C1 segment of cervical spinal cord (tissue), 14 donors: ENCODE measurements at places on chromosomes 12 and 14.

DNA sequence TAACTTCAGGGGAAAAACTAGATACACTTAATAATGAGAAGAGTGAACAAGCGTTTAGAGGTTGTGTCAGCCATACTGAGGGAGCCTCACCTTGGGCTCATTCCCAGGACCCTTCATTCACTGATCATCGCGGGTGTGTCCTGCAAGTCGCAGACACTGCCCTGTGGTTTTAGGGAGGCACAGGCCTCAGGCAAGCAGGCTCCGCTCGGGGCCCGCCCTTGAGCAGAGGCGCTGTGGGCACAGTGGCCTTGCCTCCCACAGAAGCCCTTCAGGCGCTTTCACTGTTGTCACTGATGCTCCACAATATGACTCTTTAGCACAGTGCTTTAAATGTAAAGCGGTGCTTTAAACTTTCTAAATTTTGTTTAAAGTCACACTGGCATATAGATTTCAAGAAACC, 67.4 kb downstream of the DDX51 start:
- DNase-seq = no peak

DNA sequence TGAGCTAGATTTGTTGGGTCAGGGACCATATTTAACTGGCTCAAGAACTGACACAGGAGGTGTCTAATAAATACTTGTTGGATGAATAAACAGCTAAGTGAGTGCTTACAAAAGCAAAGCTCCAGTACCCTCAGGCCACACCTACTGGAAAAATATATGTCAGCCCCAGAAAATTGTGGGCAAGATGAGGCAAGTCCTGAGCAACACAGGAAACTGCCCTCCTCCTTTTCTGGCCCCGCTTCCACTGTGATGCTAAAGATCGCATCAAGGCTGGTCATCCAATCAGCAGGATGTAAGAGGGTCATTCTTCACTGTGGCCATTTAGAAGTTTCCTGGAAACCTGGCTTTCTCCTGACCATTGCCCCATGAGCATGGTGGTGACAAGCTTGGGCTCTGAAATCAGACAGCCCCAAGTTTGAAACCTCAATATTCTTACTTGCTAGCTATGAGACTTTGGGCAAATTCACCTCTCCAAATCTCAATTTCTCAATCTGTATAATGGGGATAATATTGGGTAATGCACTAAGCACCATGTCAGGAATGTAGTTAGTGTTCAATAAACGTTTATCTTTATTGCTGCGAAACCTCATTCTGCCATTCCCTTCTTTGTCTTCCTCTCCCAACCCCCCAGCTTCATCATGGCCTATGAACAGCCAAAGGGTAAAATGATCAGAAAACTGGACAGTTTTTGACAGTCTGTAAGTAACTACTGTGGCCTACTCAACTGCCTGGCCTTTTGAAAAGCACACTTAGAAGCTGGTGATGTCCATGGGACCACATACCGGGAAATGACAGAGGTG, 139.3 kb upstream of the PZP start:
- DNase-seq = no peak

GRCh38 chr14:96410119-96410518, 18.2 kb downstream of the AK7 start:
- no peak for DNase-seq

- DNase-seq = no peak
Observed at GRCh38 chr12:108782971-108783370, 51.7 kb upstream of the CORO1C start.

DNA sequence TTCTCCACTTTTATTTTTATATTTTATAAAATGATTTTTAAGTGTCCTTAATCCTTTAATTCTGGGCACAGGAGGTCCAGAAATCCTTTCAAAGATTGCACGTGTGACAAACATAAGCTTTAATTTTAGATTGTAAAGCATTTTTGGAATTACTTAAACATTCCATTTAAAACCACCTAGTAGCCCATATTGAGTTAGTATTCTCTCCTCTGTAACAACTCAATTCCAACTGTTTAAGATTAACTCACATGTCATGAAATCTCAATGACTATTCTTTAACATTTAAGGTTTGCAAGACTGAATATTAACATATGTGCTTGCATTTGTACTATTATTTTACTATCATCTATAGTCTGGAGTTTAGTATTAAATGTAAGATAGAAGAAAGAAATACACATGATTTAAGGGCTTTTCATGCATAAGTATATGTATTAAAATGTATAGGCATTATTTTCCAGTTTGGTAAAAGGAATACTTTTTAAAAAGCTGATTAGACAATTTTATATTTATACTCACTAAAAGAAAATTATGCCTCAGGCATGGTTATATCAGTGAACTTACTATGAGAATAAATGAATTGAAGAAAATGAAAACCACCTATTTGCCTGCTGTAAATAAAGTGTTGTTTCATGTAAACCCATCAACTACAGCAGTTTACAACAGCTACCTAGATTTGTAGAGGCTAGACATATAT, 776.9 kb downstream of the SLC6A15 start:
- no peak for DNase-seq

DNA sequence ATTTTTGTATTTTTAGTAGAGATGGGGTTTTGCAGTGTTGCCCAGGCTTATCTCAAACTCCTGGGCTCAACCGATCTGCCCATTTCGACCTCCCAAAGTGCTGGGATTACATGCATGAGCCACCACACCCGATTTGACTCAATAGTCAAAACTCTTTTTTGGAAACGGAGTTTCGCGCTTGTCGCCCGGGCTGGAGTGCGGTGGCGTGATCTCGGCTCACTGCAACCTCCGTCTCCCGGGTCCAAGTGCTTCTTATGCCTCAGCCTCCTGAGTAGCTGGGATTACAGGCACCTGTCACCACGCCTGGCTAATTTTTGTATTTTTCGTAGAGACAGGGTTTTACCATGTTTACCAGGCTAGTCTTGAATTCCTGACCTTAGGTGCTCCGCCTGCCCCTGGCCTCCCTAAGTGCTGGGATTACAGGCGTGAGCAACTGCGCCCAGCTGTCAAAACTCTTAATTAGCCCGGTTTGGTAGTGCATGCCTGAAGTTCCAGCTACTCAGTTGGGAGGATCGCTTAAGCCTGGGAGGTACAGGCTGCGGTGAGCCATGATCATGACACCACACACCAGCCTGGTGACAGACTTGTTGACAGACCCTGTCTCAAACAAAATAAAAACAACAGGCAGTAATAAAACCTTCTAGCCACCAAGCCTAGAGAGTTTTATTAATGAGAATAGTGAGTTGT, 12.4 kb downstream of the MED21 start:
- DNase-seq = no peak

DNA sequence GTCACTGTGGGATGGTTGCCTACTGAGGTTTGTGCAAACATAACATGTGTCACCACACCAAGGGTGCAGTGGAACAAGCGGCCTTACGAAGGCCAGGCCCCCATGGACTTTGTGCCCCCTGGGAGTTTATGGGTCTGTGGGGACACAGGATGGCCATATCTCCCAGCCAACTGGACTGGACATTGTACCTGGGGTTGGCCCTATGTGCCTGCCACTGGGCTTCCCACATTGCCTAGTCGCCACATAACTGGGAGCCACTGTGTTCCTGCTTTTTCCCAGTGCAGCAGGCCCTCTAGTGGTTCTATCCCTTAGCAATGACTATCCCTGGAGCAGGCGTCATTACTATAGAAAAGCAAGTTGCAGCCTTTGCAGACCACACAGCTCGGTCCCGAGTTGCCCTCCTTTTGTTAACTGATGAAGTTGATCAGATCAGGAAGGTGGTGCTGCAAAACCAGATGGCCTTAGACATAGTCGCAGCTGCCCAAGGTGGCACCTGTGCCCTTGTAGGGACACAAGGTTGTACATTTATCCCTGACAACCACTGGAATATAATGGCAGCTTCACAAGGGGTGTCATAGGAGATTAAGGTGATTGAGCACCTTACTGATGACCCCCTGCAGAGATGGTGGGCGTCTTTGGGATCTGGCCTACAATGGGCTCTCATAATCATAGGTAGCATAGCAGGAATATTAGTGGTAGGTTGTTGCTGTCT, 15.2 kb upstream of the RNASE12 start:
- no peak for DNase-seq

DNA sequence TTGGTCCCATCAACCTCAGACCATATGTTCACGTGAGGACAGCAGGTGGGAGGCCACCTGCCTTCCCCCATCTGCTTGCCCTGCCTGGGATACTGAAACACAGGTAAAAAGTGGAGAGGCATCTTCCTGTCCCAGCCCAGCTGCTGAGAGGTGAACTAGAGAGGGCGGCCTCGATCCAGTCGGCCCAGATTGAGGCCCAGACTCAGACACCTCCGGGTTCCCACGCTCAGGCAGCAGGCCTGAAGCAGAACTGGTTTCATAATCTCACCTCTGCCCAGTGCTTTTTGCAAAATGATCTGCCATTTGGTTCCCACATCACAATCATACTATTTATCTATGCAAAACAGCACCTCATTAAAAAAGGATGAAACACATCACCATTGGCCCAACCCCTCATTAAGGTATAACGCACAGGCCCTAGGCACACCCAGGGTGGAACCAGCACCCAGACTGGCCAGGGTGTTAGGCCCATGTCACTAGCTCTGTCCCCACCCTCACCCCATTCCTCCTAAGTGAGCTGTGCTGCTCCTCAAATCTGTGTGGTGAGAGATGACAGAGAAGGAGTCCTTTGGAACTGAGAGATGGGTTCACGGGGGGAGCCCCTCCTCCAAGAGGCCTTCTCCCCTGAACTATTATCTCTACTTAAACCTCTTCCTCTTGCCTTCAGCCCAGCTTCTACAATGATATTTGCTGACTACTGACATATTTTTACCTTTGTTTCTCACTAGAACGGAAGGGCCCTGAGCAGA, 81.1 kb downstream of the ZFP36L1 start:
- DNase-seq = no peak

- DNase-seq = no peak
Observed at GRCh38 chr14:103899316-103899715, 28.9 kb upstream of the TDRD9 start.

DNA sequence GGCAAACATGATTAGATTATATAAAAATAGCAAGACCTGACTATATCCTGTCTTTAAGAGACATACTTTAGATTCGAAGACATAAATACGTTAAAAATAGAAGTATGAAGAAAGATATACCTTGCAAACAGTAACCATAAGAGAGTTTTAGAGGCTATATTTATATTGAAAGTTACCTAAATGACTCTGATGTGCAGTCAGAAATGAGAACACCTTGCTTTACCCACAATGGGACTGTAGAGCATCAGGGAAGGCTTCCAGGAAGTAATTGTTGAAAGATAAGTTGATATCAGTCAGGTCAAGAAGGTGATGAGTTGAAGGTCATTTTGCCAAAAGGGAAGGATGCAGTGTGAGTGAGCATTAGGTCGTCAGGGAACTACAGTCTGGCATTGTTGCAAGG, 110.2 kb downstream of the NEDD1 start:
- no peak for DNase-seq

GRCh38 chr14:81166121-81166520, 54.6 kb downstream of the GTF2A1 start:
- DNase-seq = no peak

- DNase-seq = no peak
Observed at GRCh38 chr14:77950371-77951063, 150.6 kb downstream of the ADCK1 start.

GRCh38 chr12:126772171-126772864, 1494.7 kb upstream of the TMEM132C start:
- DNase-seq = no peak

DNA sequence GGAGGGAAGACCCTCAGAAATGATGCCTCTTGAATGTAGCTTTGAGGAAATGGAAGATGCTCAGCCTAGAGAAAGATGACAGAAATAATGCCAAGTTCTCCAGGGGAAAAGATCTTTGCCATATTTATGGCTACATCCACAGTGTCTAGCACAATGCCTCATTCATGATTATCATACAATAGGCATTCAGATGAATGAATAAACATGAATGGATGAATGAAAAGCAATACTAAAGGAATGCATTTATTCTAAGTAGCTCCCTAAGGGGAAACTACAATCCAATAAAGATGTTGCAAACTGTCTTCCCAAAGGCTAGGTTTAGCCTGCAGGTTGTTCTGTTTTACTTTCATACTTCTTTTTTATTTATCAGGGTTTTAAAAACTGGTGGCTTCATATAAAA, 12.0 kb downstream of the TMTC1 start:
- no peak for DNase-seq

- no peak for DNase-seq
Observed at GRCh38 chr14:75229661-75230139, 48.9 kb upstream of the FOS start.

DNA sequence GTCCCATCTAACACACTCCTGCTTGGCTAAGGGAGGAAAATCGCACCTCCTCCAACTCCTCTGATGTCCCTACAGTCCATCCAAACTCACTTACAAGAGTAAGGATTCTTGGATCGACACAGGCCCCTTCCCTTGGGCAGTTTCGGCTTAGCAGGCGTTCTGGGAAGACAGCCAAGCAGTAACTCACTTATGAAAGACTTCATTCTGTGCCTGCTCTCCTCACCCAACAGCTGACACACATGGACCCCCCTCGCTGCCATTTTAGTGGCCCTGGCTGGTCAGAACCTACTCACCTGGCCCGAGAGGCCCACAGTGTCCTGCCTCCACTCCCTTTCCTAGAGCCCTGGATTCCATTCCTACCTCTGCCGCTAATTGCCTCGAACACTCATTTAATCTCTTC, 52.3 kb upstream of the BCL2L14 start:
- DNase-seq = peak; percentile 24

GRCh38 chr14:91884664-91885063, 17.3 kb upstream of the TC2N start:
- no peak for DNase-seq

DNA sequence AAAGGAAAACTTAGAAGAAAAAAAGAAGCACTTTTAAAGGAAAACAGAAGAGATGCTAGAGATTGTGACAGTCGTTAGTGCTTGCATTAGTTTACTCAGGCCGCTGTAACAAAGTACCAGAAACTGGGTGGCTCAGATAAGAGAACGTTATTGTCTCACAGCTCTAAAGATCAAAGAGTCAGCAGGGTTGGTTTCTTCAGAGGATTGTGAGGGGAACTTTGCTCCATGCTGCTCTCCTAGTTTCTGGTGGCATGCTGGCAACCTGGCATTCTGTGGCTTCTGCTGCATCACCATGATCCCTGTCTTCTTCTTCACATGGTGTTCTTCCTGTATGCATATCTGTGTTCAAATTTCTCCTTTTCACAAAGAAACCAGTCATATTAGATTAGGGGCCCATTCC, 119.4 kb upstream of the PLEKHA5 start:
- DNase-seq = no peak

DNA sequence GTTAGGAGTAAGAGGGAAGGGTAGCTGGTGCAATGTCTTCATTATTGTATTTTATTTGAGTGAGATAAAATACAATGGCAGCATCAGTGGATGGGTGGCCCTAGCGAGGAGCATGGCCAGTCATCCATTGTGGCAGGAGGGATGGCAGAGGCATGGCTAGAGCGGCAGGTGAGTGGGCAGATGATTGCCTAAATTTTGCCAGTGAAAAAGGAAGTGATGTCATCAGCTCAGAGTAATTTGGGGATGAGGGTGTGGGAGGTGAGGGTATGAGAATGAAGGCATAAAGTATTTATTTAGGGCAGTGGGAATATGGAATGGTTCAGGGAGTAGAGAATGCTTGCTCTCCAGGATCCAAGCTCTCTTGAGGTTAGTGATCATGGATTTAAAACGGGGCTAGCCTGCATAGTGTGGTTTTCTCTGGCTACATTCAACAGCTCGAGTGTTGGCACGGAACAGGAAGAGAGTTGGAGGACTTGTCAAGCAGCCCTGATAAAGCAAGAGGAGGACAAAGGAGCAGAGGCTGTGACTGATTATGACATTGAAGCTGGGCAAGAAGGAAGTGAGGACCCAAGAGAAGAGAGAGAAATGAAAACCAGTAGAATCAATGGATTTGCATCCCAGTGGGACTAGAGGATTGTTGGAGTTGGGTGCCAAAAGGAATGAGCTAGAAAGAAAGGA, 18.7 kb upstream of the SERPINA6 start:
- no peak for DNase-seq

GRCh38 chr14:62409626-62410300, 635.5 kb downstream of the KCNH5 start:
- no peak for DNase-seq
